ENCODE measurements at places on chromosomes 4 and X. TPM values are rescaled to one million over a fixed set of nuclear protein-coding genes. Genes with fewer than 3 reads are reported as not detected.

DNA sequence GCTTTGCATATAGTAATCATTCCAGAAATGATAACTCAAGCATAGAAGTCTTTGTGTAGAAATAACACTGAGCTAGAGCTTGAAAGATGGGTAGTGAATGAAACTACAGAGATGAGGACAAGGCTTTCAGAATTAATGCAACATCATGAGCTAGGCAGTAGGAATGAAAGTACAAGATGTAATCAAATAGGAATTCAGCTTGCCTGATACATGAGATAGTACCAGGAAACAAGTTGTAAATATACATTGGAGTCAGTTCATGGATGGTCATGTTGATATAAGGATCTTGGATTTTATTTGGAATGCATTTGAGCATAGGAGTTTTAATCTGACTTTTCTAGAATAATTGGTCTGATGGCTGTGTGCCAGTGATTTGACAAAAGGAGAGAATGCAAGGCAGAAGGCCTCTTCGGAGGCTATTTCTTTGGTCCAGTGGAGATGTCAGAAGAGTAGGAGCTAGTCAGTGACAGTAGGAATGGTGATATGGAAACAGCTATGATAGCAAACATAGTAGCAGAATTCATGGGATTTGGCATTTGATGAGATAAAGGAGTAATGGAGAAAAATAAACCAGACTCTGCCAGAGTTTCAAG, 206.4 kb upstream of the PACRGL start:
- H3K36me3 ChIP-seq: no peaks in the 10 kb centered on the region
- H3K27ac ChIP-seq: no peak overlapping the region
- no peaks in the 10 kb centered on the region for H3K27me3 ChIP-seq
- no peaks in the 10 kb centered on the region for H3K4me1 ChIP-seq
- no peak overlapping the region for H3K4me3 ChIP-seq
- no peak for DNase-seq

- no peak for DNase-seq
- H3K4me1 ChIP-seq: no peaks in the 10 kb centered on the region
- peaks cover 25% of the 10 kb centered on the region for H3K36me3 ChIP-seq
- H3K4me3 ChIP-seq: no peak overlapping the region
- no peak overlapping the region for H3K27ac ChIP-seq
Observed at GRCh38 chr4:150280081-150280895, 202.0 kb downstream of the DCLK2 start.

- DNase-seq: no peak
- H3K4me1 ChIP-seq: peaks cover 4% of the 10 kb centered on the region
- peaks cover 36% of the 10 kb centered on the region for H3K36me3 ChIP-seq
- H3K4me3 ChIP-seq: no peak overlapping the region
- H3K27ac ChIP-seq: no peak overlapping the region
Observed at GRCh38 chr4:88675543-88675942, 22.1 kb downstream of the NAP1L5 start.

GRCh38 chr4:74630551-74630950, 163.8 kb downstream of the BTC start:
- H3K36me3 ChIP-seq: no peaks in the 10 kb centered on the region
- DNase-seq: no peak
- no peaks in the 10 kb centered on the region for H3K27me3 ChIP-seq
- H3K27ac ChIP-seq: no peak overlapping the region

DNA sequence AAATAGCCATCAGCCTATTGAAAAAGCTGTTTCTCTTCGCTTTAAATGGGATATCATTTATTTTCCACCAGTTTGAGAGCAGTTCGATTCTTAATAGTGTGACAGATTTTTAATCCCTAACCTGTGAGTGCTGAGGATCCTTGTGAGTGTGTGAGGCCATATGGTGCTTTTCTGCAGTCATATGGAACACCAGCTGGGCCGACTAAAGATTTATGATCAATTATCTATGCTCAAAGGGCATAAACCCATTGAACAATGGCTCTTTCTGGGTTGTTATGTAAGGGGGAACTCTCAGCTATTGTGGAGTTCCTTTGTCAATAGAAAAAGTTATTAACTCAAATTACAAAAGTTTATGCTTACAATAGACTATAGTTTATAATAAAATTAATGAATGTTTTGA, 1003.6 kb downstream of the FAT4 start:
- no peaks in the 10 kb centered on the region for H3K36me3 ChIP-seq
- no peak for DNase-seq
- H3K4me1 ChIP-seq: no peaks in the 10 kb centered on the region
- H3K27me3 ChIP-seq: no peaks in the 10 kb centered on the region

DNA sequence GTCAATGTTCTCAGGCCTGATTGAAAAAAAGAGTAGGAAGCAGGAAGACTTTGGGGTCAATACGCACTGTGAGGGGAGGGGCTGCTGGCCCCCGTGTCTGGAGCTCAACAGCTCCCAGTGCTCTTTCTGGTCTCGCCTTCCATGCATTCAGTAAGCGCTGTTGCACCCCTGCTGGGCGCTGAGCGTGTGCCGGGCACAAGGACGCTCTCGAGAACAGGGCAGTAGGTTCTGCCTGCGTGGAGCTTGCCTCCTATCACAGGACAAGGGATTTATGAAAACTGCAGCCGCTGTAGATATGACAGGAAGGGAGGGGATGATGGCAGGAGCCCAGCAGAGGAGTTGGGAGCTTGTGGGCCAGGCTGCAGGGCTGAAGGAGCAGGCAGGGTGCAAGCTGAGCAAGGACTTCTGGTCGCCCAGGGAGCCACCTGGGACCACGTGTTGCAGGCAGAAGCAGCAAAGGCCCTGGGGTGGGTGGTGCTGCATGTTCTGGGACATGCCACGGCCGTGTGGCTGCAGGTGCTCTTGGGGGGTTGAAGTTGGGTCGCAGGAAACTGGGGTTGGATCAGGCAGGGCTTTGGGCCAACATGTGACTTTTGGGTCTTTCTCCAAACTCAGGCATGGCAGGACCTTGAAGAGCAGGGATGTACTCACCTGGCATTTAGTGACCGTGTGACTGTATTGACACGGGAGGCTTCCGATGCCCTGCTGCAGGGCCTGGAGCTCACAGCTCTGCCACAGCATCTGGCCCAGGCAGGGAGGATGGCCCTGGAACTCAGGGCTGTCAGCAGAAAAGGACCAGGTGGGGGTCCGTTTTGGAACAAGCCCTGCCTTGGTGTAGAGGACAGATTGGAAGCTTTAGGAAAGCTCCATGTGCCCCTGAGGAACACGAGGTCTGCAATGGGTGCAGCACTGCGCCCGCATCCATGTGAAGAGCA, 97.9 kb downstream of the CPZ start:
- H3K4me1 ChIP-seq: no peaks in the 10 kb centered on the region
- no peaks in the 10 kb centered on the region for H3K36me3 ChIP-seq
- H3K27me3 ChIP-seq: no peaks in the 10 kb centered on the region
- H3K27ac ChIP-seq: no peak overlapping the region

DNA sequence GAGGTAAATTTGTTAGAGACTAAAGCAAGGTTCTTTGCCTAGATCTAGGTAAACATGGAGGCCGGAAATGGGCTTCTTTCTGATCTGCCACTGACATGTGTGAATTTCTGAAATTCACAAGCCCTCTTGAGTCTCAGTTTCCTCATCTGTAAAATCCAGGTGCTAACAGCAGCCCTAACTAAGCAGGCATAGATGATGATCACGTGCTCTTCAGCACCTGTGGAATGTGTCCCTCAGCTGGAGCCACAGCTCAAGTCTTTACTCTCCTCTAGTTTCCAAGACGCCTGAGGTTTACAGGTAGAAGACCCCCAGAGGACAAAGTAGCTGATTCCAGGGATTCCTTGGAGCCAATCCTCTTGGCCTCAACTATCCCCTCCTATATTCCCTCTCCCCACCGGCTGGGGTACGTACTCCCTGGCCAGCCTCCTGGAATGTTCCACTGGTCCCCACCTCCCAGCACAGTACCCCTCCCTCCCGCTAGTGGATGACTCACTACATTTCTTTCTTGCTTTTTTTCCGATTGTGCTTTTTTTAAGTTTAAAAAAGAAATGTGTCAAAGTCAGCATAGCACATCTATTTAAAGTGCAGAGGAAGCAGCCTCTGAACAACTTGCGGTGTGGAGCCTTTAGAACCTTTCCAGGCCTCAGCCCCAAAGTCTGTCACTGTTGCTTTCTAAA, 98.4 kb downstream of the PHKA2 start:
- H3K4me3 ChIP-seq: peak overlapping the region; percentile 71
- no peaks in the 10 kb centered on the region for H3K27me3 ChIP-seq
- peaks cover 29% of the 10 kb centered on the region for H3K4me1 ChIP-seq
- peak; percentile 6 for DNase-seq

DNA sequence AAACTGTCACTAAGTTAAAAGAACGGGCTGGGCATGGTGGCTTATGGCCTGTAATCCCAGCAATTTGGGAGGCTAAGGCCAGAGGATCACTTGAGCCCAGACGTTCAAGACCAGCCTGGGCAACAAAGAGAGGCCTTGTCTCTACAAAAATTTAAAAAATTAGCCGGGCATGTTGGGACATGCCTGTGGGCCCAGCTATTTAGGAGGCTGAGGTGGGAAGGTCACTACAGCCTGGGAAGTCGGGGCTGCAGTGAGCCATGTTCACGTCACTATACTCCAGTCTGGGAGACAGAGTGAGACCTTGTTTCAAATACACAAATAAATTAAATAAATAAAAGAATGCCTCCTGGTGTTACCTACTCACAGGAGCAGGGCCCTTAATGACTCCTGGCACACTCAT, 69.5 kb downstream of the APBB2 start:
- no peak for DNase-seq
- H3K4me1 ChIP-seq: no peaks in the 10 kb centered on the region
- no peaks in the 10 kb centered on the region for H3K36me3 ChIP-seq
- no peak overlapping the region for H3K27ac ChIP-seq
- no peak overlapping the region for H3K4me3 ChIP-seq

GRCh38 chr4:152643153-152644035, 36.4 kb downstream of the TMEM154 start:
- H3K4me1 ChIP-seq: peaks cover 24% of the 10 kb centered on the region
- H3K27ac ChIP-seq: peak overlapping the region; percentile 78
- H3K4me3 ChIP-seq: no peak overlapping the region
- H3K36me3 ChIP-seq: peaks cover 27% of the 10 kb centered on the region
- H3K27me3 ChIP-seq: no peaks in the 10 kb centered on the region

- DNase-seq: no peak
- no peaks in the 10 kb centered on the region for H3K4me1 ChIP-seq
- no peaks in the 10 kb centered on the region for H3K36me3 ChIP-seq
- no peaks in the 10 kb centered on the region for H3K27me3 ChIP-seq
- H3K27ac ChIP-seq: no peak overlapping the region
- no peak overlapping the region for H3K4me3 ChIP-seq
Observed at GRCh38 chrX:150968862-150969720, 14.0 kb upstream of the HMGB3 start.

- no peaks in the 10 kb centered on the region for H3K27me3 ChIP-seq
- no peaks in the 10 kb centered on the region for H3K4me1 ChIP-seq
- peak; percentile 13 for DNase-seq
- H3K27ac ChIP-seq: no peak overlapping the region
- H3K36me3 ChIP-seq: no peaks in the 10 kb centered on the region
Observed at GRCh38 chr4:177596035-177596434, 153.8 kb upstream of the AGA start.

DNA sequence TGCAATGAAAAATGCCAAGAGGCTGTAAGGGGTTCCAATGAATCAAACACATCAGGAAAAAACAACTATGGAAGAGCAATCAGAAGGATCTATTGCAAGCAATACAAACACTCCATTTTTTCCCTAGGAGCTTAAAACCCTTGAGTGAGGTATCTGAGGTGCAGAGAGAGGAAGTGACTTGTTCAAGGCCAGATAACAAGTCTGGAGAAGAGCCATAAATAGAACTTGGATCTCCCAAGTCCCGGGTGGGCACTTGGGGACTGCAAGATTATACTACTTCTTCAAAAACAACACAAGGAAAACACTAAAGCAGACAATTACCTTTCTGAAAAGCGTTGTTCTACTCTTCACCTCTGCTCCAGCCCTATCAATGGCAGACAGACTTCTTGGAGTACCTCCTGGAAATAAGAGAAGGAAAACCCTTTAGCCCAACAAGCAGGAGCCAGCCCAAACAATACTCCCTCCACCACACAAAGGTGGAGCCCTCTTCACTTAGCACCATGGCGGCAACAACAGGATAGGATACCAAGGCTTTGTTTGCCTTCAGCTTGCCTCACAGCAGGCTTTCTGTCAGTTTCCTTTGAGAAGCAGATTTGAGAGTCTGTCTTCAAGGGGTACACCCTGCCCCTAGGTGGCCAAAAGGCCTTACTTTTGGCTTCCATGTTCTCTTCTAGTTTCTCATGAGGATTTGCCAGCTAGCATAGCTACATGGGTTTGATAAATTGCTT, 26.0 kb downstream of the AIFM1 start:
- H3K4me1 ChIP-seq: no peaks in the 10 kb centered on the region
- H3K27me3 ChIP-seq: no peaks in the 10 kb centered on the region
- peaks cover 37% of the 10 kb centered on the region for H3K36me3 ChIP-seq
- no peak overlapping the region for H3K4me3 ChIP-seq
- no peak overlapping the region for H3K27ac ChIP-seq
- no peak for DNase-seq

DNA sequence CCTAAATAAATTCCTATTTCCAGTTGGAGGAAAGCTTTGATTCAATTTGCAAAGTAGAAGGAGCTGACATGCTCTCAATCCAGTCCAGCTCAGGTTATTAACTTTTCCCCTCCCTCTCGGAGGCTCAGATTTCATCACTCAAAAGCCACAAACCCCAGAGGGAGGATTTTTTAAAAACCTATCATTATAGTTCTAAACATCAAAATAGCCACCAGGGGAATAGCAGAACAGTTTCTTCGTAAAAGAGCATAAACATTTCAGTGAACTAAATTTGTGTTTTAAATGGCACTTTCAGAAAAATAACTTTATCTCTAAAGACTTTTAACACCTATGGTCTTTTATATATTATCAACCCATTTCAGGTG, 8.8 kb downstream of the GPRIN3 start:
- peak; percentile 53 for DNase-seq
- H3K4me3 ChIP-seq: peak overlapping the region; percentile 85
- H3K27ac ChIP-seq: peak overlapping the region; percentile 100
- no peaks in the 10 kb centered on the region for H3K27me3 ChIP-seq
- peaks cover 80% of the 10 kb centered on the region for H3K4me1 ChIP-seq

DNA sequence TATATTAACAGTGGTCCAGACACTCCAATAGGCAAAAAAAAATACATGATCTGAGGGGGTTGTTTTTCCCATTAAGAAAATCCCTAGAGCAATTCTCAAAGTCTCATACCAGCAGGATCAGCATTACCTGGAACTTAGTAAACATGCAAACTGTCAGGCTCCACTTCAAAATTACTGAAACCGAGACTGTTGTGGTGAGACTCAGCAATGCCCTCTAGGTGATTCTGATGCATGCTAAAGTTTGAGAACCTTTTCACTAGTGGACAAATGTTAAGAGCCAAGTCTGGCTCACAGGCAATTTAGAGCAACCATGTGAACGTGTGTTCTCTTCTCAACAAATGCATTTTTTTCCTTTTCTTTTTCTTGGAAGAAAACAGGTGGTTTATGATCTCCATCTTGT, 30.2 kb downstream of the NEK1 start:
- no peak overlapping the region for H3K27ac ChIP-seq
- H3K4me3 ChIP-seq: no peak overlapping the region
- H3K36me3 ChIP-seq: peaks cover 9% of the 10 kb centered on the region
- DNase-seq: no peak
- peaks cover 7% of the 10 kb centered on the region for H3K4me1 ChIP-seq
- no peaks in the 10 kb centered on the region for H3K27me3 ChIP-seq

GRCh38 chr4:96543346-96543745, 703.5 kb downstream of the PDHA2 start:
- H3K27ac ChIP-seq: no peak overlapping the region
- H3K27me3 ChIP-seq: no peaks in the 10 kb centered on the region
- no peaks in the 10 kb centered on the region for H3K36me3 ChIP-seq
- H3K4me3 ChIP-seq: no peak overlapping the region
- no peaks in the 10 kb centered on the region for H3K4me1 ChIP-seq

C4orf50 gene
- 0.21 TPM for total RNA-seq

RTL3 gene
- total RNA-seq: not detected

HSD17B13 gene
- total RNA-seq: 0.07 TPM

DUSP9 gene
- total RNA-seq: not detected

GPR173 gene
- total RNA-seq: not detected

TEX13B gene
- total RNA-seq: not detected

RPS6KA6 gene
- not detected for total RNA-seq

MSMO1 gene
- total RNA-seq: 35.9 TPM

REST gene
- 54.1 TPM for total RNA-seq
